A172 (cell line): ENCODE measurements at places on chromosomes 16 and 17. TPM values are rescaled to one million over a fixed set of nuclear protein-coding genes. Genes with fewer than 3 reads are reported as not detected.

DNA sequence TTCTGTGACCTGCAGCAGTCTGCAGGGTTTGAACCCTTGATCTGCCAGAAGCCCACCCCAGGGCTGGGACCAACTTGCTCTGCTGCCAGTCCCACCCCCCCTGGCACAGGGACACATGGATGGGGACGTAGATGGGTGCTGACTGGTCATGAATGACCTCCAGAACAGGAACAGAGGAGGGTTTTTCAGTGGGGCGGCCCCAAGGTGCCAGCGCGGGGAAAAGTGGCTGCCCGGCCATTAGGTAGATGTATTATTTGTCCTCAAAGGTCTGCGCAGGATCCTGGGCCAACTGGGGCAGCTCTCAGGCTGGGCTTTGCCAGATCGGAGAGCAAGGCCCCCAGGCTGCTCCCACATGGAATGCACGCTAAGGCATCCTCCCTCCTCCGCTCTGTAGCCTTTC lies 265.2 kb upstream of the TNRC6C start:
- DNase-seq = no peak

The AANAT gene
- not detected in 2 replicates for total RNA-seq

DNA sequence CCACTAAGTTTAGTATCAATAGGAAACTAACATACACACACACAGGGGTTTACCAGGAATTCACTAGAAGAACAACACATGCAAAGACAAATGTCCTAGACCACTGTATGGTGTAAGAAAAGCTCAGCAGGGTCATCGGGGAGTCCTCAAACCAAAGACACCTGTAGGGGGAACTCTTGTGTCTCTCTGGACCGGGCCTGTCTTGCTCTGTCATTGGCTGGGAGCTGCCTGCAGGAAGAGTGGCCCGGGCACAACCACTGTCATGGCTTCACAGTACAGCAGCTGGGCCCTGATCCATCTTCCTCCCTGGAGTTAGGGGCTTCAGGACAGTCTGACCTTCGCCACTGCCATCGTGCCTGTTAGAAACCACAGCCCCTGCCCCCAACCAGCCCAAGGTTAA lies 263.6 kb upstream of the DYNLRB2 start:
- DNase-seq = no peak

The CSH2 gene
- total RNA-seq = not detected in 2 replicates

DNA sequence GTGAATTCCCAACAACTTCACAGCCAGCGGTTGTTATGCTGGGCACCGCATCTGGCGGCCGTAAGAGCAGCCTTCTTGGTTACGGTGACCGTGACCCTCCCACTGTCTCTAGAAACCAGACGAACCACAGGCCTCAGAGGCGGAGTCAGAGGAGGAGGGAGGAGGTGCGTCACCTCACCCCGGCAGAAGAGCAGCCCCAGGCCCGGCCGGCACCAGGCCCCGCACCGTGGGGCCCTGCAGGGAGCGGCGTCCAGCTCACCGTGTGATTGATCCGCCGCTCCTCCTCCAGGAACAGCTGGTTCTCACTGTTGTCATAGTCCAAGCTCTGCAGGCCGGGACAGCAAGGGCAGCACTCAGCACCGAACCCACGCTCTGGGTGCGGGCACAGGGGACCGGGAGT lies 13.7 kb downstream of the CLCN7 start:
- no peak for DNase-seq

DNA sequence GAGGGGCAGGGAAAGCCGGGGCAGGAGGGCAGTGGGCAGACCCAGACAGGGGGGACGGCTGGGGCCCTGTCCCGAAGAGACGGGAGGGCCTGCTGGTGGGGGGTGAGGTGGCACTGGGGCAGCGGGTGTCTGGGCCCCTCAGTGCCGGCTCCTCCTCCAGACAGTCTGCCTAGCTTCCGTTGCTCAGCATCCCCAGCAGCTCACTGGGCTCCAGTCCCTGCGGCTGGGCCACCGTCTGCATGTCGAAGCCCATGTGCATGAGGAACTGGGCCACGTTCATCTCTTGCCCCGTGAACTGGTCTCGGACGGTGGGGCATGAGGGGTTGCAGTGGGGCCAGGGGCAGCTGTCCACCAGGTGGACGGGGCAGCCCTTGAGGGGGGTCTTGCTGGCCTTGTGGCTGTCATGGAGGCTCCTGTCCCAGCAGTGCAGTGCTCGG lies 5.8 kb upstream of the MYADML2 start:
- DNase-seq = no peak

DNA sequence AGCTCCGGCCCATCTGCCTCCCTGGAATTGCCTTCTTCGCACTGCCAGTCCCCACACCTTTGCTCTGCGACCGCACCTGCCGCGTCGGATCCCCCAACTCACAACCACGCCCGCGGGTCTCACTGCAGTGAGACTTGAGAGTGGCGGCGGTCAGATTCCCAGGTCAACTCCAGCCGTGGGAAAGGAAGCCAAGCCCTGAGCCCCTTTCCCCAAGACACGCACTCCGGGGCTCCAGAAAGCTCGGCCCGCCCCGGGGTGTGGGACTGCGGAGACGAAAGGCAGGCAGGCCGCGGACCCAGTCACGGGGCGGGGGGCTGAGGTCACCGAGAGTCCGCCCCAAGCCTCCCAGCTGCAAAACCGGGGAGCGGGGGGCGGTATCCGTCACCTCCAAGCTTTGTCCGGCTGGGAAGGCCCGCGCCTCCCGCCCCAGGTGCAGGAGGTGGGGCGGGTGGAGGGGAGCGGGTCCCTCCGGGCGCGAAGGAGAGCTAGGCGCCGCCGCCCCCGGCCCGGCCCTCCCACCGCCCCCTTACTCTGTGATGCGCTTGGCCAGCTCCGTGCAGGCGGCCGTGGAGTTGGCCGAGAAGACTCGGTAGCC lies 615 bp downstream of the PRPSAP1 start:
- no peak for DNase-seq

DNA sequence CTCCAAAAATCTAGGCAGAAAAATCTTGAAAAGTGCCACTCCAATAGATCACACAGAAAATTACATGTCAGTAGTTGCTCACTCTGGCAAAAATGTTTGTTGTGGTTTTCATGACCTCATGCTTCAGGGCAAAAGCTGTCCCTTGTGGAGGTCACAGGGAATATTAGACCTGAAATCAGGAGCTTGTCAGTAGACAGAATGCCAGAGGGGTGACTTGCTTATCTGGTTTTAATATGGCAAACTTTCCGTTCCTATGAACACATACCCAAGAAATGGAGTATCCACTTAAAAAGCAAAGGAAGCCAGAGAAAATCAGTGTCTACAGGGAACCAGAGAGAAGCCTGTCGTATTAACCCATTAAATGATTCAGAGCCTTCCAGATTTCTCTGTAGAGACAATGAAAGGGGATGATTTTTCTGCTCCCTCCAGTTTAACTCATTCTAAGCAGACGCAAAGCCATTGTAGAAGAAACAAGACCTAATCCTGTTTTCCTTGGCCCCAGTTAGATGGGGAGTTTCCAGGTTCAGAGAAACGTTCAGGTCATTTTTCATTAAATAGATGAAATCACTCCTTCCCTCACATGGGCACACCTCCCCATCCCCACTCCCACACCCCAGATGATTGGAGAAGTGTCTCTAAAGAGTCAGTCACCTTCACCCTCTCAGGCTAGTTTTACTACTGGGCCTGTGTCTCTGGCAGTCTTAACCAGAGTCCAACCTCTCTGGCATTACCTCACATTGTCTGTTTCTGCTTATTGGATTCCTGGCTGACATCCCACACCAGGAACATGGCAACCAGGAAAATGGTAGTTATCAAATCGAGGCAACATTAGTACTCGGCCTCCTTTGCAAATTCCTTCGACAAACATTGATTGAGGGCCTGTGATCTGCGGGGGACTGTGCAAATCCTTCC lies 6.0 kb downstream of the SOX9 start:
- peak; percentile 91 for DNase-seq

DNA sequence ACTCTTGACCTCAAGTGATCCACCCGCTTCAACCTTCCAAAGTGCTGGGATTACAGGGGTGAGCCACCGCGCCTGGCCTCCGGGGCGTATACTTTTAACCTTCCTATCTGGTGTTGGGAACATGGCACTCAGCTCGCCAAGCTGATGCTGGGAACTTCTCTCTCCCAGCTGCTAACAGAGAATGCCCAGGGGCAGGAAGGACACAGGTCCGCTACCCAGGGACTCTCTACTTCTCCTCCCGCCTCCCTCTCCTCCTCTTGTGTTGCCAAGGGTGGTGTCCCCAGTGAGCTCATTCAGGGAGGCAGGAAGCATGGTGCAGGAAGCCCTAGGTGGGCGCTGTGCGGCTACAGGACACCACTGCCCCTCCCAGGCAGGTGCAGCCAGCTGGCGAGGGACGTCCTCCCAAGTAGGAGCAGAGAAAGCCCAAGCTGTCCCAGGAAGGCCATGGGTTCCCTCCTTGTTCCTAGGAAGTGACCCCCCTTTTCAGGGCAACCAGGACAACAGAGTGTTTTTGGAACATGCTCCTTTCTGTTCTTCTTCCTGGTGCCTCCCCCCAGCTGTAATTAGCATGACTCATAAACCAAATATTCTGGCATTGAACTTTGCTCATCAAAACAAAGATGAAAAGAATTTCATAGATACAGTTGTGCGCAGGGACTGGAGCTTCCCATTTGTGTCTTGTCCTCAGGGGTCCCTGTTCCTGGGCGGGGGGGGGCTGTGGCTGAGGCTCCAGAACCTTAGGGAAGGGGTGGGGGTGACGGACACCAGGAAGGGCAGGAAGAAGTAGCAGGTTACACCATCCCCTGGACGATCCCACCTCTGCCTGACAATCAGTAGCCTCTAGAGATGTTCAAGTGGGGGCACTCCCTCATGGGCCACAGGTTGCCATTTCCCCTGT lies 2.7 kb downstream of the C1QTNF1 start:
- peak; percentile 90 for DNase-seq

The CPHXL gene
- total RNA-seq = not detected in 2 replicates

DNA sequence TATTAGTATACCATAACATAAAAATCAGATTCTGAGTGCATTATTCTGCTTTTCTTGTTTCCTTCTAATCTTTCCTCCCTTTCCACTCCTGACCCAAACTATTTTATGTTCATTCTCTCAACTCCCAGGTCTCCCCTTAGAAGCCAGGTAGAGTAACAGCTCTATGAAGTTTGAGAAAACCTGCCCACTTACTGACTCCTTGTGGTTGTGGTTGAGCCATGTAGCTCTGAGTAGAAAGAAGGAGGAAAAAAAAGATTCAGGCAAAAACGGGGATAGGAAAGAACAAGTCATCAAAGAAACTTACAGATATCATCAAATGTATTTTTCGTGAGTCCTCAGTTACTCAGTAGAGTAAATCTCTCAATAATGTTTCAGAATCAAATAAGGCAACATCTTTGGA lies 216.7 kb downstream of the PMP22 start:
- no peak for DNase-seq

The GINS2 gene
- total RNA-seq = 67.4 and 68.3 TPM in 2 replicates

GRCh38 chr16:1159325-1159972 lies 6.5 kb downstream of the CACNA1H start:
- no peak for DNase-seq

DNA sequence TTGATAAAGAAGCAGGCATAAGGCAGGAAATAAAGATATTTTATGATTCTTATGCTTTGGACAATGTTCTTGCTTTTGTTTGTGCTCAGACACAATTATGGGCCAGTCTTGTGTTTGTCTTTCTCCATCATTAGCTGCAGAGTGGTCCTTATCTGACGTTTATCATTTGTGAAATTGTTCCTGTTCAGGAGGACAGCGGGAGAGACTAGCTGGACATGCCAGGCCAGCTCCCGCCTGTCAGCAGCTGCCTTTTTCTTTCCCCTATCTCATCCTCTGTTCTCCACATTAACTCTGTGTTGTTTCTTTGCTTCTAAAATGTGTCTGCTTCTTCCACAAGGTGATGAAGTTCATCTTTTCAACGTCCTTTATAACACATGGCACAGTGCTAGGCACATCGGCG lies 333.5 kb downstream of the NPIPA8 start:
- DNase-seq = no peak

The PLSCR3 gene
- total RNA-seq = 73.2 and 74.7 TPM in 2 replicates

- DNase-seq = peak; percentile 90
These were observed 8.2 kb upstream of the MMP2 start for GRCh38 chr16:55470533-55471371.

DNA sequence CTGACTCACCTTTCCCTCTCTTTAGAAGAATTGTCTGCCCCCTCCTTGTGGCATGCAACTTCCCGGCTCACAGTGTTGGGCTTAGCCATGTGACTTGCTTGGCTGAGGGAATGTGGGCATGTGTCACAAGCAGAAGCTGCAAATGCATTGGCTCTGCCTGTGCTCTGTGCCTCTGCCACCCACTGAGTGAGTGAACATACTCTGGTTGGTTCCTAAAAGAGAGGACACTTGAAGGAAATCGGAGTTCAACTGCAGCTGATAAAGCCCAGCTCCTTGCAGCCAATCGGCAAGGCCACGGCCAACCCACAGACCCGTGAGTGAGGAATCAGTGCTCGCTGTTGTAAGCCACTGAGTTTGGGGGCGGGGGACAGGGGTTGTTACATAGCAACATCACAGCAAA lies 10.9 kb upstream of the GINS2 start:
- DNase-seq = peak; percentile 87

DNA sequence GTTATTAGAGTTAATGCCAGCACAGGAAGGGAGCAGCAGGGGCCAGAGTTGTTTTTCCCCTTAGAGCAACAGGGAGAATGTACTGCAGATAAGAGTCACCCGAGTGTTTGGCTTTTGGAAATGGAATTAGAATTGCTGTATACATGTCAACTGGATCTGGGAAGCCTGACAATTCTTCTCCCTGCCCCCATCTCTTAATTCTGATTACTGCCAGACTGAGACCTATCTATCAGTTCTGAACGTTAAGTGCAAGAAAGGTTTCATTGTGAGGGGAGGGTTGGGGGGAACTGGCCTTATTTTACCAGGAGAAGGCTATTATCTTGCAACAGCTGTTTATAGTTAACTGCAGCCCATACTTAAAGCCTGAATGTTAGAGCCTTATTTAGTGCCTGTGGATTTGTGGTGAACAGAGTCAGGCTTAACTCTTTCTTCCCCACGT lies 424.5 kb upstream of the CDH11 start:
- no peak for DNase-seq

The SOX15 gene
- total RNA-seq = 2.0 and 7.2 TPM in 2 replicates

- no peak for DNase-seq
These were observed 15.4 kb upstream of the ARHGAP17 start for GRCh38 chr16:25030420-25031131.

The MPP2 gene
- 4.8 TPM in 2 replicates for total RNA-seq
